Tibial nerve (tissue), 4 donors: ENCODE measurements at places on chromosomes 1 and 21.

DNA sequence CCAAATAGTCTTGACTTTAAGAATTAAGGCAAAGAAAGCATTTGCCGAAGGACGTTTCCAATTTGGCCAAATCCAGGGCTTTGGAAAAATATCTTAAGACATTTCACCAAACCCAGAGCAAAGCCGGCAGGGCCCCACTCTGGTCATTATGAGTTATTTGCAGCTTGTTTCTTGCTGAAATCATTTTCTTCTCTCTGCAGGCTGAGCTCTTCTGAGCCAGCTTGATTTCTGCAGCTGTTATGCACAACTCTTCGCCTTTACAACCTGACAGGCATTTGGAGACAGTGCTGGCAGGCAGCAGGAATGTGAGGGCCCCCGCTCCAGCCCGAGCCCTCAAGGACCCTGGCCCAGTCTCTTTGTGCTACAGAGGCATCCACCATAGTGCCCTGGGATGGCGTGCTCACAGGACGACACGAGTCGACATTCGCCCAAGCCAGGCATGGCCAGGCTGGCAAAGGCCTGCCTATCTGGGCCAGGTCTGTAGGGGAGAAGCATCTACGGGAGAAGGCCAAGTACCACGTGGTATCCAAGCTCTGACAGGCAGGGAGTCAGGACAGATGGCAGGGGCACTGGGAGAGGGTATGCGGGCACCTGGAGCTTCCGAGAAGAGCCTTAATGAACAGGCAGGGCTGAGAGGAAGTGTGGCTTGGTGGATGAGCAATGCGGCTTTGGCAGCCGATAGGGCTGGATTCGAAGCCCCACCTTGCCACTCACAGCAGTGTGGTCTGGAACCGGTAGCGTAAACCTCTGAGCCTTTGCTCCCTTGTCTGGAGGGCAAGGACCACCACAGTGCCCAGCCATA, 32.3 kb downstream of the SYF2 start:
- DNase-seq, result no peak

GRCh38 chr1:192689459-192689858, 53.5 kb downstream of the RGS13 start:
- no peak for DNase-seq

DNA sequence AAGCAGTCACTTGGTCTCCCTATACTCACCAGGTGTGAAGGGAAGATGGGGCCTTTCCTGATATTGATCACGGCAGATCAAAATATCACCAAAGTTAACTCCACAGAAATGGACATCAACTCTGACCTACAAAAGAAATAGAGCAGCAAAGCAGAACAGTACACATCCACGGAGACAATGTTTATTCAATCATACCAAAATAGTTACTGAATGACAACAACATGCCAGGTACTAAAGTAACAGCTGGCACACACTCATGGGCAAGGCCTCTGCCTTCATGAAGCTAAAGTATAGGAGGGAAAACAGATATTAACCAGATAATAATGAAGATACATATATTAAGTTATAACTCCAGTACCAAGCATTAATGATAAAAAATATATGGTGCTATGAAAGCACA, 59.2 kb upstream of the RASAL2 start:
- no peak for DNase-seq

DNA sequence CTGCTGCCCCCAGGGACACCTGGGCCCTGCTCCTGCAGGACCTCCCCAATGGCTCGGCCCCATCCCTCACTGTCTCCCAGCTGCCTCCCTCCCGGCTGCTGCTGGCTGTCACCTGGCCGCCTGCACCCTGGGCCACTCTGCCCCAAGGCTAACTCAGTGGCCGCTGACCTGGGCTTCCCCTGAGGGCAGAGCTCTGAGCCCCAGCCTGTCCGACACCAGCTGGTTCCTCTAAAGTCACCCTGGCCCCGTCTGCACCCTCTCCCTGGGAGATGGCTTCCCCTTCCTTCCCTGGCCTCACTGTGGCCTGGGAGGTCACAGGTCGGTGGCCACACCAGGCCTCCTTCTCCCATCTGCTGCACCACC, 15.0 kb downstream of the ITGB2 start:
- no peak for DNase-seq

DNA sequence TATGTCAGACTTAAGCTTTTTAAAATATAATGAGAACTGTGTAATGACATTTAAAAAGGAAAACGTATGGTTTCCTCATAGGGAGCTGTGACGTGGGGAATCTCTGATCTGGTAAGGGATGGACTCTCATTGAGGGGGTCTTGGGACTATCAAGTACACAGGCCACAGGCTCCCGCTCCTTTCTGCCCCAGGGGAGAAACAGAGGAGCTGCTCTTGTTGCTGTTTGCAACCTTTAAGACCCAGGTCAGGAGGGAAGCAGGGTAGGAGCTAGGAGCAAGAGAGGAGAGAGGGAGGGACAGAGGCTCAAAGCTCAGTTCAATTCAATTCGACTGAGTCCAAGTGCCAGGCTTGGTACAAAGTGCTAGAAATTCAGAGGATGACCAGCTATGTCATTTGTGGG, 185.1 kb upstream of the CSF3R start:
- no peak for DNase-seq

GRCh38 chr21:28953247-28953646, 39.4 kb downstream of the LTN1 start:
- no peak for DNase-seq

- DNase-seq, result no peak
Observed at GRCh38 chr1:115062542-115063004, 26.7 kb downstream of the TSPAN2 start.

DNA sequence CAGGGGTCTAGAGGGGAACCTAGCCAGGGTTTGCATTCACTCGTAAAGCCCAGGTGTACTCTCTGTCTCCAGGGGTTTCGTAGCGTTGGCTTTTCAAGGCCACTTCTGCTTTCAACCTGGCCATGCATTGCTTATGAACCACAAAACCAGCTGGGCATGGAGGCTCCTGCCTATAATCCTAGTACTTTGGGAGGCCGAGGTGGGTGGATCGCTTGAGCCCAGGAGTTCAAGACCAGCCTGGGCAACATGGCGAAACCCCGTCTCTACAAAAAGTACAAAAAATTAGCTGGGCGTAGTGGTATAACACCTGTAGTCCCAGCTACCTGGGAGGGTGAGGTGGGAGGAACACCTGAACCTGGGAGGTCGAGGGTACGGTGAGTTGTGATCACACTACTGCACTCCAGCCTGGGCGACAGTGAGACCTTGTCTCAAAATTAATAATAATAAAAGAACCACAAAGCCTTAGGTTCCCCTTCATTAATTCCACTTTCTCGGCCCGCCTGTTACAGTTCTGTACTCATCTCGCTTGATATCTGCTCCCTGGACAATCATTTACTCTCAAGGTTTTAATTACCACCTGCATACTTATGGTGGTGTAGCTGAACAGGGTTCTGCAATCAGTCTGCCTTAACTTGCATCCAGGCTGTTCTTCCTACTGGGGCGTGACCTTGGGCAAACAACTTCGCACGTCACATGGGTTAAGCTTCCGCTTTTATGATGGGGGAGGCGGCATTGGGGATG, 6.1 kb downstream of the SLC16A4 start:
- DNase-seq, result no peak

- no peak for DNase-seq
Observed at GRCh38 chr21:33688353-33688752, 46.1 kb downstream of the ITSN1 start.

DNA sequence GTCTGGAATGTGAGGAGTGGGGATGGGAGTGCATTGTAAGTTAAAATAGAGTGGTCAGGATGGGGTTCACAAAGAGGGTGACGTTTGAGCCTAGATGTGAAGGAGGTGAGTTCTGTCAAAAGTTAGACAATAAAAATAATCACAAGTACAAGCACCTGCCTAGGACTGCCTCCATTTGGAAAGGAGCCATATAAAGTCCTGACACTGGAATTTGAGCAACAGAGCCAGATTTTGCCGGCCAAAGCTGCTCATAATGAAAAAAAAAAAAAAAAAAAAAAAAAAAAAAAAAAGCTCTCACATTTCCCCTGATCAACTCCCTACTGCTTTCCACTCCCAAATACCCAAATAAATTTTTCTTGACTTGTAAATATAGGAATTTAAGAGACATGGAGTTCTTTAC, 4.1 kb downstream of the PALMD start:
- DNase-seq, result no peak

- no peak for DNase-seq
Observed at GRCh38 chr1:212678456-212679410, 20.9 kb downstream of the BATF3 start.

- peak; percentile 26 for DNase-seq
Observed at GRCh38 chr1:225877580-225877979, 4.6 kb downstream of the TMEM63A start.

- no peak for DNase-seq
Observed at GRCh38 chr1:169367096-169367685, 406 bp downstream of the NME7 start.

GRCh38 chr1:3510136-3510955, 55.9 kb downstream of the ARHGEF16 start:
- no peak for DNase-seq

DNA sequence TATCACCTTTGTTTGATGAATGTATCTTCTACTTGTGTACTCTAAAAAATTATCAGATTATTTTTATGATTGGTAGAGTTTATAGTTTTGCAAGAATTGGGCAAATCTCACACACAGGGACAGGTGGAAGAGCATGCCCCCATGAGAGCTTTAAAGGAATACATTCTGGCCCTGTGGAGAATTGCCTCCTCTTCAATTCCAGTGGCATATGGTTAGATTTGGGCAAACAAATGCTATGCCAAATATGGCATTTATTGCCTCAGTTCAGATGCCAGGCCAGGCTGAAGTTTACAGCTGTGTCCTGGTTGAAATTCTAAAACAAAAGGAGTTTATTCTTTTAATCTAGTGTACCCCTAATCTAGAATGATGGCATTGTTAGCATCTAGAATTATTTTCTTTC, 162.4 kb upstream of the CACYBP start:
- DNase-seq, result no peak

DNA sequence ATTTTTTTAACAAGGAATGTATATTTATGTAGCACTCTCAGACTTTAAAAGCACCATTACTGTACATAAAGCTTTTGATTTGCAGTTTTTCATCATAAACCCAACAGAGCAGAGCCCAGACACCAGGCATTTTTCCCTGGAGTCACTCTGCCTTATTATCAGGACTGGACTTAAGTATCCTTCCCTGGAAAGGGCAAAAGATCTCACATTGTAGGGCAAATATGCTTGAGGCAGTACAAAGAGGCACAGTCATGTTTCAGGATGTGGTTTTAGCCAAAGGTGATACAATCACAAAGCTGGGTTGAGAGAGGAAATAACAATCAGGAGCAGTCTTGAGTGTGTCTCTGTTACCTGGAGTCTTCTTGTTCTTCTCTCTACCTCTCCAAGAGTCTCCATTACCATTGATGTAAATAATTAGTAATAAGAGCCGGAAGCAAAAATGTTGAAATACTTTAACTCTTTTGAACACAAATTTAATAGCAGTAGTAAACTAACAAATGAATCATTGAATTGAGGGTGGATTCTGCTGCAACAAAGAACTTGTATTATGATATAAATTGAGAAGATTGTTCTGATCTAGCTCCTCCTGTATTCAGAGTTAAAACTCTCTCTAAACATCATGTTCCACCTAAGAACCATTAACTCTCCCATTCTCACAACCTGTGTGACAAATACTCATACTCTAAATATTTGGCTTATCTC, 160.5 kb downstream of the LTN1 start:
- no peak for DNase-seq

- no peak for DNase-seq
Observed at GRCh38 chr1:230152999-230153398, 86.0 kb downstream of the GALNT2 start.

- DNase-seq, result no peak
Observed at GRCh38 chr1:40781608-40781971, 2.0 kb upstream of the KCNQ4 start.

GRCh38 chr1:1000357-1001056, 610 bp upstream of the HES4 start:
- DNase-seq, result peak; percentile 57

DNA sequence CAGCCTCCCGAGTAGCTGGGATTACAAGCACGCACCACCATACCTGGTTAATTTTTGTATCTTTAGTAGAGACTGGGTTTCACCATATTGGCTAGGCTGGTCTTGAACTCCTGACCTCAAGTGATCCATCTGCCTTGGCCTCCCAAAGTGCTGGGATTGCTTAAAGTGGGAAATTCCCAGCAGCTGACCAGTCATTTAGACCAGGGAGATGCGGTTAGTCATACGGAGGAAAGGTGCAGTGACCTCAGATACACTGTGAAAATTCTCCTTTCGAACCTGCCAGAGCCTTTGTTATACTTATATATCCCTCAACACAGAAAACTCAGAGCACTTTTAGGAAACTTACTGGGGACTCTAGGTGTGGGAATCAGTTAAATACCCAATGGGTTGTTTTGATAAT, 39.6 kb downstream of the MAP10 start:
- DNase-seq, result no peak

- DNase-seq, result no peak
Observed at GRCh38 chr1:224192082-224192788, 9.2 kb downstream of the DEGS1 start.

DNA sequence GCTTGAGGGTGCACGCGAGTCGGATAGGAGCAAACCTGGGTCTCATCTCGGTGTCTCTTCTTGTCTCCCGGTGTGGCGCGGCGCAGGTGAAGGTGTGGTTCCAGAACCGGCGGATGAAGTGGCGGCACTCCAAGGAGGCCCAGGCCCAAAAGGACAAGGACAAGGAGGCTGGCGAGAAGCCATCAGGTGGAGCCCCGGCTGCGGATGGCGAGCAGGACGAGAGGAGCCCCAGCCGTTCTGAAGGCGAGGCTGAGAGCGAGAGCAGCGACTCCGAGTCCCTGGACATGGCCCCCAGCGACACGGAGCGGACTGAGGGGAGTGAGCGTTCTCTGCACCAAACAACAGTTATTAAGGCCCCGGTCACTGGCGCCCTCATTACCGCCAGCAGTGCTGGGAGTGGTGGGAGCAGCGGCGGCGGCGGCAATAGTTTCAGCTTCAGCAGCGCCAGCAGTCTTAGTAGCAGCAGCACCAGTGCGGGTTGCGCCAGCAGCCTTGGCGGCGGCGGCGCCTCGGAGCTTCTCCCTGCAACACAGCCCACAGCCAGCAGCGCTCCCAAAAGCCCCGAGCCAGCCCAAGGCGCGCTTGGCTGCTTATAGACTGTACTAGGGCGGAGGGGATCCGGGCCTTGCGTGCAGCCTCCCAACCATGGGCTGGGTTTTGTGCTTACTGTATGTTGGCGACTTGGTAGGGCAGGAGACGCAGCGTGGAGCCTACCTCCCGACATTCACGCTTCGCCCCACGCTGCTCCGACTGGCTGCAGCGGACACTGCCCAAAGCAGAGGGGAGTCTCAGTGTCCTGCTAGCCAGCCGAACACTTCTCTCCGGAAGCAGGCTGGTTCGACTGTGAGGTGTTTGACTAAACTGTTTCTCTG, 5.1 kb downstream of the HLX start:
- no peak for DNase-seq

DNA sequence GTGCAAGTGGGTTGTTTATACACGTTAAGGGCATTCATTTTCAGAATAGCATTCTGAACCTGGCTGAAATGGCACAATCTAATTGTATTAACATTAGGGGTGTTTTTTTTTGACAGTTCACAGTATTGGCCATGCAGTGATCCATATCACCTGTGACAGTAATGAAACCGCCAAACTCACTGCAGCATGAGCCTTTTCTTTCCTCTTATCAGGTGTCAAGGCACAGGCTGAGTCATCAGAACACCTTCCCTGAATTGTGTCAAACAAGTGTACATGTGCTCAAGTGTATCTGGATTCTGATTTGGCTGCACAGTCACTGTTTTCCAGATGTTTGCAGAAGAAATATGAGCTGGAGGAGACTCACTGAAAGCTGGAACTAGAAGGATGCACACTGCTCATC, 47.7 kb upstream of the C8B start:
- DNase-seq, result no peak

- no peak for DNase-seq
Observed at GRCh38 chr1:70202173-70202758, 3.1 kb downstream of the LRRC40 start.

GRCh38 chr1:6496365-6496721, 4.9 kb upstream of the PLEKHG5 start:
- no peak for DNase-seq
